ENCODE measurements at places on chromosomes 5 and 9.

GRCh38 chr9:120383611-120383998 is 196.4 kb downstream of the CDK5RAP2 start:
- DNase-seq: no peak

DNA sequence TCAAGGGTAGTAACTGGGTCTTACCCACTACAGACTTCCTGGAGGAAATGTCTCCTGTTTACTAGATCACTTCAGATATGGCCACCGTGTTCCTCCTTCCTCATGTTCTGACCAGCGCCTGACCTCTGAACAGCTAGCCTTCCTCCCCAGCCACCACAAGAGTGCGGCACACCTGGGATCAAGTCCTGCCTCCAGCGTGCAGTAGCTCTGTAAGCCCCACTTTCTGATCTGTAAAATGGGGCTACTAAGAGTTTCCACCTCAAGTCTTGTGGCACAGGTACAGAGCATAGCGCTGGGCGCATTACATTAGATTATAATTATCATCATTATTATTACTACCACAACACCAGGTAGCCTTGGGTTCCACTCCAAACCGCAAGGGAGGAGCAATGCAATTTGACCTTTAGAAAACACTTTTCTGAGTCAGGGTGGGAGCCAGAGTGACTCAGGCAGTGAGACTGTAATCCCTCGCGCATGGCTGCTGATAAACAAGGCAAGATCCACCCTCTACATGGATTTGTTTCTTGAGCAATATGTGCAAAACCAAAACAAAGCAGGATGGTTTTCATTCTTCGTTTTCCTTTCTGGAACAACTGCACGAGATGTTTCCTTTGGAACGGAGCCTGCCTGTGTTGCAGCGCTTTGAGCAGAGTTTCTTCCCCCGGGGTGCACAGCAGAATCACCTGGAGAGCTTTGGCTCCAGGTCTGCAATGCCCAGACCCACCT is 65.0 kb upstream of the ANGPTL2 start:
- DNase-seq: no peak

- DNase-seq: no peak
Measured at GRCh38 chr9:104575456-104575855, 6.5 kb downstream of the OR13C8 start.

GRCh38 chr5:113381791-113382190 is 53.0 kb downstream of the TSSK1B start:
- DNase-seq: no peak

DNA sequence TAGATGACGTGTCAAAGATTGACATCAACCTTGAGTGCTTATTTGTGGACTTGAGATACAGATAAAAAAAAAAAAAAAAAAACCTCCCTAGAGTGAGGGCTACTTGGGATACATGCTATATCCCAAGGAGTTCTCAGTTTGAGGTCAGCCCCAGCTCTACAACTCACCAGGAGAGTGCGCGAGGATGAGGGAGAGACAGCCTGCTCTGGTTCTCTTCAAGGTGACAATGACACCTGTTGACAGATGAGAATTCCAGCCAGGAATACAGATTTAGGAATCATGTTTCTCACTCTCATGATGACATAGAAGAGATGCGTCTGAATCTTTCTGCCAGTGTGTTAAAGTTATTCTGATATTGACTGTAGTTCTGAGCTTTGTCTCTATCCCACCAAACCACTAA is 24.9 kb upstream of the ARHGAP26 start:
- no peak for DNase-seq

- no peak for DNase-seq
Measured at GRCh38 chr5:115774684-115775083, 41.8 kb downstream of the CDO1 start.

GRCh38 chr5:174097486-174098185 is 52.1 kb downstream of the NSG2 start:
- DNase-seq: no peak

- no peak for DNase-seq
Measured at GRCh38 chr5:88787856-88788255, 95.1 kb downstream of the MEF2C start.

DNA sequence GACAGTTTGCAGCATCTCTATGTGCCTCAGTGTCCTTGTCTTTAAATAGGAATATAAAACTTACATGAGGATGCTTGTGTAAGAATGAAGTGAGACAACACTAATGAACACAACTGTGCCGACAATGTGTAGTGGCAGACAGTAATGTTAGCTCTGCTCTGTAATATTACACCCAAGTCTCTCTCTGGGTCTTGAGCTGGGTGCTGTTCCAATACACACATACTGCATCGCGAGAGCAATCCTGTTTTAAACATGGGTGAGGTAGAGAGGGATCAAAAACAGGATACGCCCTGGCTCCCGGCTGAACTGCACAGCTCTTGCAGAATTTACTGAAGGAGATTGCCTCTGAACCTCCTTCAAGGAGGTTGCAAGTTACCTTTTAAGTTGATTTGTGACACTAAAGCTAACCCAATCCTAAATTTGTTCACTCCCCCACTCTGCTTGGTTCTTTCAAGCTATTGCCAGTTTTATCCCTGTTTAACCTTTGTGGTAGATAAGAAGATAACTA is 155.2 kb upstream of the ISL1 start:
- DNase-seq: no peak

GRCh38 chr9:128927731-128928411 is 7.1 kb downstream of the PHYHD1 start:
- DNase-seq: no peak

DNA sequence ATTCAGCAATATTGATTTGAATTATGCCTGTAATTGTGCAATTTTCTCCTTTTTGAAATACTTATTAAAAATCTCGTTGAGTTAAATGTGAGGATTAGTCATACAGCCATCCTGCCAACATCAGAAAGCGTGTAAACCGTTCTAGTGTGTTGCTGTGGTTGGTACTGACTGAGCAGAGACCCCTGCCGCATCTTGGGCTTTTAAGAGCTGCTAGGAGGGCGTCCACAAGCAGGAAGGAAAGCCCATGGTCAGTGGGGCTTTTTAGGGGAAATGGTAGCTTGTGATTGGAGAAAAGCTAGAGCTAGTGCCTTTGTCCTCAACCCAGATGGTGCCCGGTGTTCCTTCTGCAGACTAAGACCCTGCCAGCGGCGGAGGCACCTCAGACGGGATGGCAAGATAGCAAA is 1.3 kb downstream of the SDHA start:
- no peak for DNase-seq

DNA sequence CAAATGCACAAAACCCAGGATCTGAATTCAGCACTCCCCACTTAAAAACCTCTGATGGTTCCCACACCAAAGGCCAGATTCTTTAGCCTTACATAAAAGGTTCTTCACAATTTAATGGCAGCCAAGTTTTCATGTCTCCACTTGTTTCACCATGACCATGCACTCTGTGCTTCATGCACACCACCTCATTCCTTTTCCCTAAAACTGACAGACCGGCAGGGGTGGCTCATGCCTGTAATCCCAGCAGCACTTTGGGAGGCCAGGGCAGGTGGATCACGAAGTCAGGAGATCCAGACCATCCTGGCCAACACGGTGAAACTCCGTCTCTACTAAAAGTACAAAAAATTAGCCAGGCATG is 150.4 kb downstream of the SEMA6A start:
- no peak for DNase-seq

GRCh38 chr9:28770226-28770625 is 1196.9 kb upstream of the C9orf72 start:
- no peak for DNase-seq

DNA sequence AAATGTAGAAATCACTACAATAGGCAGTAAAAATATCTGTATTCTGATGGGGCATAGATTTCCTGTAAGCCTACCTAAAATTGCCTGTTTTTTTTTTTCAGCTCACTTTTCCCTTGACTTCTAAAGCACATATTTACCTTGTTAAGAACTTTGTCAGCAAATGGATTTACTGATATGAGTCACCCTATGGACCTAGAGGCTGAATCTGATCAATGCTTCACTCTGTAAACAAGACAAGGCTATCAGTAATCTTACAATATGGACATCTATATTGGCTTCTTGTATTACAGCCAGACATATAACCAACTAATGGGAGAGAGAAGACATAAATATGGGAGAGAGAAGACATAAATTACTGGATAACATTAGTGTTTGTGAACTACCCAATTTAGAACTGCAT is 792.7 kb upstream of the CHD1 start:
- no peak for DNase-seq

- no peak for DNase-seq
Measured at GRCh38 chr5:91315701-91316100, 67.4 kb downstream of the ARRDC3 start.

DNA sequence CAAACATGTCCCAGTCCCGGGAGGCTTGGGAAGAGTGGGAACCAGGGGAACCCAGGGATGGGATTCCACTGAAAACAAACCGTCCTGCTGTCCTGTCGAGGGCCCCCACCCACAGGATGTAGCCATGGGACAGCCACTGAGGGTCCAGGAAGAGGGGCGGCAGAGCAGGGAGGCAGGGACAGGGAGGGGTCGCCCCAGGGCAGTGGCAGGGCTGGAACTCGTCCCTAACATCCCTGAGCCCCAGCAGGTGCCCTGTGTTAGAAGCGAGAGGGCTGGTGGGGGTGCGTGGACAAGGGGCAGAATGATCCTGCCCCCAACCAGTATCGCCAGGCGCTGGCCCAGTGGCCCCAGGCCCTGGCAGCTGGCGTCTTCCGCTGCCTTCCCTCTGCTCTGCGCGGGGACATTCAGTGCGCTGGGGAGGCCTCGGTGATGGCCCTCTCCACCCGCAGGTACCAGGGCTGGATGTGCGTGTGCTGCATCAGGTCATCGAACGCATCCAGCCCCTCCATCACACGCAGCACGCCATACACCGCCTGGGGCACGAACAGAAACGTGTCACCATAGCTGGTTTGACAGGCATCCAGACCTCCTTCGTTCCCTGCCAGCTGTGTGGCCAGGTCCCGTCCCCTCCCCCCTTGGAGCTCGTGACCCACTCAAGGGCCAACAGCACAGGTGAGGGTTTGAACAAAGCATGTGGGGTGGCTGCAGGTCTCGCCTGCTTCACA is 6.6 kb downstream of the PTGES2 start:
- DNase-seq: no peak

DNA sequence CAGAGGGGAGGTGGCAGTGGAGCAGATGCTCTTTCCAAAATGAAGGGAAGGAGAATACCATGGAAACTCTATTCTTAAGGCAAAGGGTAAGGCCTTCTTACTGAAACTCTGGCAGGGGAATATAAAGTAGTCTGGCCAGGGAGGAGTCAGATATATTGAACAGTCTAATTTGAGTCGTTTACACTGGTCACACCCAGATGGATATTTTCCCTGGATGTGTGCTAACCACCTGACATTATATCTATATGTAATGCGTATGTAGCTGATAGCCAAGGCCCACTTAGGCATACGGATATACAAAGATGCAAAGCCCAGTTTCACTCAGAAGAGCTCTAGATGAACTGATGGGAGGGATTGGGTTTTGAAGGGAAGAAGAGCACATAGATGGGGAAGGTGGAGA is 7.0 kb downstream of the TDRD7 start:
- DNase-seq: no peak

- no peak for DNase-seq
Measured at GRCh38 chr5:117414926-117415325, 840.3 kb upstream of the SEMA6A start.

- no peak for DNase-seq
Measured at GRCh38 chr9:77864211-77864889, 167.3 kb downstream of the GNAQ start.

DNA sequence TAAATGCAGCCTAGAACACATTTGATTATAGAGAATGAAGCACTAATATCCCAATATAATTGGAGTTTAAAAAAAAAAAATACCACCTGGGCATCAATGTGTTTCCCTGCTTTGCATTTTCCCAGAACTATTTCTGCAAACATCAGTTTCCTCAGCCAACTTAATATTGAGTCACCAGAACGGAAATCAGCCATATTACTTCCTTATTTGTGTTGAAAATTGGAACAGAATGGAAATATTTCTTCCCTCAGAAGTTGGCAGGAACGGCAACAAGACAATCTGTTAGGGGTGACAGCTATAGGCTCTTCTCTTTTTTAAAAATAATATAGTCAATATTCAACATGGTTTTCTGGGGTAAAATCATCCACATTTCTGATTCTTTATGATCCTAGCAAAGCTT is 4.0 kb downstream of the MFAP3 start:
- no peak for DNase-seq

DNA sequence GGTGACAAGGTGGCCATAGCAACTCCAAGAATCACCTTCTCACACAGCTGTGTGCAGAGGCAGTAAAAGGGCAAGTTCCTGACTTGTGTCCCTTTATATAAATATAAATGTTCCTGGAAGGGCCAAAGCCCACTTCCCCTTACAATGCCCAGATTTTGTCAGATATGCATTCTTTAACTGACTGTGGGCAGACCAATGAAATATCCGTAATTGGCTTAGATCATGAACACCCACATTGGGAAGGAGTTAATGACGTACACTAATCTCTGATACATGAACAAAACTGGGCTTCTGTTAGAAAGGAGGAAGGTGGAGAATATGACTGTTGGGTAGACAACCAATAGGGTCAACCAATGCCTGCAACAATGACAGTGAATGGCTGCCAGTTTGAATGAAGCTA is 397.2 kb upstream of the CLINT1 start:
- no peak for DNase-seq

- DNase-seq: no peak
Measured at GRCh38 chr5:14806456-14806855, 65.1 kb downstream of the ANKH start.

DNA sequence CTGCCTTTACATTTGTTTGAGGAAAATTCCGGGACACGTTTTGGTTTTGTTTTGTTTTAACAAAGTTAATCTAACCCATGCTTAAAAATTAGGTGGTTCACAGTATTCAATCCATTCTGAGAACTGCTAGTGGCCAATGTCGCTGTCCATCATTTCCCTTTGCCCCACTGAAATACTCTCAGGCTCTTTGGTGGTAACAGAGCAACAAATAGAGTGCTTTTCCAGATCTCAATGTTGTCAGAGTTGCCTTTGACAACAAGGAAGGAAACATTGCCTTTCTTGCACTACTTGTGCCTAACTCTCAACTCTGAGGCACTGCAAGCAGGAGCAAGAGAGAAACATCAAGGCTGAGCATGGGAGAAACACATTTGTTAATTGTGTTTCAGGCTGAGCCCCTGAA is 154.0 kb downstream of the MCTP1 start:
- no peak for DNase-seq

DNA sequence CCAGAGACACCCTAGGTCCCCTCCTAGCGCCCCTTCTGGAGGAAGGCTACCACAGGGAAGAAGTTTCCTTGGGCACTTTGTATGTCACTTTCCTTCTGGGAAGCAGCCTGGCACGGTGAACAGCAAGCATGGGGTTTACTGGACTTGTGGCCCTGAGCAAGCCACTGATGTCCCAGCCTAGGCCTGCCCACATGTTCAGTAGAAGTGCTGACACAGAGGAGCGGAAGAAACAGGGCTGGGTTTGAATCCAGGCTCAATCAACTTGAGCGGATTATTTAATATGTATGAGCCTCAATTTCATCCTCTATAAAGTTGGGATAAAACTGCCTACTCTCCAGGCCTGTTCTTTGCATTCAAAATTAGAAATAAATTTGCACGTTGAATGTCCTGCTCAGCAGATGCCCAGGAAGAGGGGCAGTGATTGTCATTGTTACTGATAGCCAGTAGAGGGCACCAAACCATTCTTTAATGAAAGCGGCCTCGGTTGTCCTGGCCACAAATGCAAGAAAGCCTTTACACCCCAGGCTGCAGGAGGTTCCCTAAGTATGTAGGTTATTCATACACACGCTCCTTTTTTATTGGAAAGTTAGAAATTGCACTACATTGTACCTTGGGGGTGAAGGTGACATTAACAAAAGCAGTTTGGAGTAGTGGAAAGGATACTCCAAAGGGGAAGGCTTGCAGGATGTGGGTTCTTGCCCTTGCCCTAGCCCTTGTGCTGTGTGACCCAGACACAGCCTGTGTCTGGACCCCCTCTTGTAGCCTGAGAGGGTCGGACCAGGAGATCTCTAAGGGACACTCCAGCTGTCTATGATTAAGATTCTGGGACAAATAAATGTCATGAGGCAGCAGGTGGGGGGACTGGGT is 13.4 kb upstream of the XPA start:
- DNase-seq: no peak
